ENCODE measurements at places on chromosomes 16 and 17. TPM values are rescaled to one million over a fixed set of nuclear protein-coding genes. Genes with fewer than 3 reads are reported as not detected.

TNFRSF13B gene
- total RNA-seq = not detected

ZFP3 gene
- total RNA-seq = 1.1 TPM

HYDIN gene
- 0.07 TPM for total RNA-seq

GPR139 gene
- total RNA-seq = not detected
